ENCODE measurements at places on chromosomes 7 and 10. TPM values are rescaled to one million over a fixed set of nuclear protein-coding genes. Genes with fewer than 3 reads are reported as not detected.
A peak's percentile ranks its signal among the peaks of the same experiment; 100 is the strongest.

DNA sequence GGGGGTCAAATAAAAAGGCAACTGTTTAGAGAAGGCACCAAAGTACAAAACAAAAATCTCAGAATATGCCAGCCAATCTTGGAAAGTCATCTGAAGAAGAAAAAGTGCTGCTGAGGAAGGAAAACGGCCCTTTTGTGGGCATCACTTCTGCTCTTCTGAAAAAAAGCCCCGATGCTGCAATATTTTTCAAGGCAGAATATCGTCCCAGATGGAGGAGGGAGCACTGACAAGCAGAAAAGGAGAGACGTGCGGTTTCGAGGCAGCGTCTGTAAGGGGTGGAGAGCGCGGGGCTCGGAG, 959 bp upstream of the ATRNL1 start:
- DNase-seq, result no peak

- DNase-seq, result peak; percentile 60
Measured at GRCh38 chr10:70492786-70493659, 14.5 kb downstream of the PALD1 start.

- no peak for DNase-seq
Measured at GRCh38 chr10:116613471-116613870, 7.3 kb upstream of the PNLIPRP2 start.

Gene TAS2R38
- not detected for total RNA-seq

- no peak for DNase-seq
Measured at GRCh38 chr10:50636618-50637579, 13.1 kb upstream of the SGMS1 start.

GRCh38 chr7:25261545-25262140, 33.4 kb upstream of the NPVF start:
- no peak for DNase-seq

GRCh38 chr10:96540240-96540639, 26.5 kb upstream of the TLL2 start:
- DNase-seq, result no peak

DNA sequence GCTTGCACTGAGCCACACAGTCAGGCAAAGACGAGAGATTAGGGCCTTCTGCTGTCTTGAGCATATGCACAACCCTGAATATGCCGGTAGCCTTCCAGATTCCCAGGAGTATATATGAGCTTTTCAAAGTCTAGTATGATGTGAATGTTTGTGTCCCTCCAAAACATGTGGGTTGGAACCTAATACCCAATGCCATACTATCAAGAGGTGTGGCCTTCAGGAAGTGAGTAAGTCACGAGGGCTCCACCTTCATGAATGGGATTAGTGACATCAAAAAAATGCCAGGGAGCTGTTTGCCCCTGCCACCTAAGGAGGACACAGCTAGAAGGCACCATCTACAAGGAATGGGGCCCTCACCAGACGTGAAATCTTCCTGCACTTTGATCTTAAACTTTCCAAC, 105.2 kb downstream of the CH25H start:
- peak; percentile 12 for DNase-seq

DNA sequence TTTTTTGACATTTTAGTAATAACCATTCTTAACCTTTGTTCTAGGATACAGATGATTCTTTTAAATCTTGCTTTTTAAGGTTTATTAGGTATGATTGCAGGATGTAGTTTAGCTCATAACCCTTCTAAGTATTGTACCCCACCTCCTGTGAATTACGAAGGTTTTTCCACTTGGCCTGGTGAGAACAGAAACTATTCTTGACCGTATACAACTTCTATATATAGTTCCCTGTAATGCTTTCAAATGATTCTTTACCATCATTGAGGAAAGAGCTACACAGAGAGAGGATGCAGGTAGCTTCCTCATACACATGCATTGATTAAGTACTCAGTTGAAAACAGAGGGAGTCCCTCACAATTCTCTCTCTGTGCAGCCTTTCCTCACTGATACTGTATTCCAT, 86.3 kb downstream of the PALS2 start:
- DNase-seq, result no peak

GRCh38 chr10:27601503-27601902, 97.4 kb downstream of the RAB18 start:
- no peak for DNase-seq

Gene TLX1
- total RNA-seq, result not detected

- DNase-seq, result no peak
Measured at GRCh38 chr7:4549681-4550080, 132.4 kb upstream of the FOXK1 start.

DNA sequence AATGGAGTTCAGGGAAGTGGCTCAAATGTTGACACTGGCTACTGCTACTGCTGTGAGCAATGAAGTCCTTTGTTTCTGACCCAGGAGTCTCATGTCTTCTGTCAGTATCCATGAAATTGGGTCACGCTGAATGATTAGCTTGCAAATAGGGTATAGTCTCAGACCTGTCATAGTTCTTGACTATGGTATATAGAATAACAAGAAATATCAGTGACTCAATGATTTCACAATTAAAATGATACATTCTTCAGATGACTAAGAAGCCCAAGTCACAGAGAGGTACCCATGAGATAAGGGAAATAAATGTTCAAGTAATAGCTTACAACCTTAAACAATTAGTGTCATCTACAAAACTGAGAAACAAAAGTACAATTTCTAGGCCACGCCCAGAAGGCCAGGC, 89.3 kb downstream of the LYZL2 start:
- no peak for DNase-seq

Gene LIPA
- total RNA-seq, result 54.4 TPM

- no peak for DNase-seq
Measured at GRCh38 chr7:101567230-101567629, 61.9 kb downstream of the MYL10 start.

GRCh38 chr7:144854839-144855424, 19.1 kb upstream of the TPK1 start:
- peak; percentile 53 for DNase-seq

DNA sequence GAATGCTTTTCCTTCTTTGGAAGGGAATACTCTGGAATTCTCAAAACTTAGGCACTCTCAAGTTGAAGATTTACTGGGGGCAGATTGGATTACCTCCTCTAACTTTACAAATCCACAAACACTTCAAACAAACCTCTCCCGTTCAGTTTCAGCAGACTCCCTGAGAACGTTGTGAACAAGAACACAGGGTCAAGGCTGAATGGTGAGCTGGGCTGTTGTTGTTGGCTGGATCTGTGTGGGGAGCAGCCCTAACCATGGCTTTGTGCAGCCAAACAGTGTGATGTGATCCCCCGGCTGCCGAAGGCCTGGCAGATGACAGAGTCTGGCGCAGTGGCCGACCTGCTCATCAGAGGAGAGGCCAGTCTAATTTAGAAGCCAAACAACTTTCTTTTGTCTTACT, 93.1 kb downstream of the BMPER start:
- DNase-seq, result no peak

Gene ANKRD1
- total RNA-seq, result 3.5 TPM

Gene OR2A1
- not detected for total RNA-seq

DNA sequence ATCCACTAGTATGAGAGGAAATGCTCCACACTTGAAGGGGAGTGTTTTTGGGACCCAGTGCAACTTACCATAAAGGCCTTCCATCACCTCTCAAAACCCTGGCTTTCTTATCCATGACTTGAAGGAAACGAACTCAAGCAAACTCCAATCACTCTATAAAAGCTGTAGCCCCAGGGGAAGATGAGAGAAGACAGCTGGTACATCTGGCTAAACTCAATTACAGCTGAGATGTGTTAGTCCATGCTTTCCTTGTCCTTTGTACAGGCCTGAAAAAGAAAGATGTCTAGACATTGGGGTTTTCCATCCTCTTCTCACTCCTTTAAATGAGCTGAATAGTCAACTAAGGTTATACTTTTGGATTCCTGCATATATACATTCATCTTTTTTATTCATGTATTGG, 89.5 kb upstream of the ANKRD30A start:
- no peak for DNase-seq

Gene HHEX
- 3.2 TPM for total RNA-seq

GRCh38 chr10:74824184-74824899, 2.1 kb upstream of the KAT6B start:
- no peak for DNase-seq

Gene DNAH11
- total RNA-seq, result 5.2 TPM

GRCh38 chr7:156764016-156764669, 123.6 kb downstream of the RNF32 start:
- peak; percentile 70 for DNase-seq

Gene CYP2C19
- total RNA-seq, result not detected

Gene VAX1
- 0.98 TPM for total RNA-seq

DNA sequence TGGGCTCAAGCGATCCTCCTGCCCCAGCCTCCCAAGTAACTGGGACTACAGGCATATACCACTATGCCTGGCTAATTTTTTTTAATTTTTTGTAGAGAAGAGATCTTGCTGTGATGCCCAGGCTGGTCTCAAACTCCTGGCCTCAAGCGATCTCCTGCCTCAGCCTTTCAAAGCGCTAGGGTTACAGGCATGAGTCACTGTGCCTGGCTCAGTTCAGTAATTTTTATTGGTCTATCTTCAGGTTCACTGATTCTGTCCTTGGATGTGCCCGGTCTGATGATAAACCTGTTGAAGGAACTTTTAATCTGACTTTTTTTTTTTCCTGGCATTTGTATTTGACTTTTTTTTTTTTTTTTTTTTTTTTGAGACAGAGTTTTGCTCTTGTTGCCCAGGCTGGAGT, 40.1 kb upstream of the STRIP2 start:
- peak; percentile 34 for DNase-seq

Gene MRC1
- total RNA-seq, result not detected

Gene GIMAP1
- not detected for total RNA-seq

DNA sequence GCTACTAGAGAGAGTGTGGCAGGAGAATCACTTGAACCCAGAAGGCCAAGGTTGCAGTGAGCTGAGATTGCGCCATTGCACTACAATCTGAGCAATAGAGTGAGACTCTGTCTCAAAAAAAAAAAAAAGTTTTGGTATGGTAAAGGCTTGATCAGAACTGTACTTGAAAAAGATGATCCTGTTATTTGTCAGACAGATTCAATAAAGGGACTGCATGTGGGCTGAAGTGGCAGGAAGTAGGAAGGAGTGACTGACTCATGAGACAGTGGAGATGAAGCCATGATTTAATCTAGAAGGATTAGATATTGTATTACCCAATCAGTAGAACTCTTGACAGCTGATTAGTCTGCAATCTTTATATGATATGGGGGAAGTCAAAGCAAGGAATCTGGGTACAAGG, 2.7 kb upstream of the TMEM254 start:
- peak; percentile 88 for DNase-seq

DNA sequence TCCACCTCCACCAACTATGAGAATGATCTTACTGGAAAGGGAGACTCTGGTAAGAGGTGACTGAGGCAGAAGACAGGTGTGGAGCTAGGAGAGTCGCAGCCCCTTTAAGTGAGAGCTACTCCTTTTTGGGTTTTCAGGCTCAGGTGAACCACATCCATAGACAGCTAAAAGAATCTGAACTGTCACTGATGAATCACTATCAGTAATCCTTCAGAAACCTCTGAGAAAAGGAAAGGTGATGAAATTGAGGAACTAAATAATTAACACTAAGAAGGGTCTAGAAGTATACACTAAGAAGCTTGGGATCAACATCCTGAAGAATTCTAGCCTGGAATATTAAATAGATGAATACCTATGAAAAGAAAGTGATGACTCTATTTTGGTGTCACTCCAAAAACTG, 83.0 kb downstream of the SORBS1 start:
- DNase-seq, result no peak

GRCh38 chr7:155741082-155741481, 71.2 kb downstream of the SHH start:
- no peak for DNase-seq

GRCh38 chr7:1385809-1386622, 73.3 kb downstream of the MICALL2 start:
- no peak for DNase-seq

Gene MMP21
- total RNA-seq, result not detected

DNA sequence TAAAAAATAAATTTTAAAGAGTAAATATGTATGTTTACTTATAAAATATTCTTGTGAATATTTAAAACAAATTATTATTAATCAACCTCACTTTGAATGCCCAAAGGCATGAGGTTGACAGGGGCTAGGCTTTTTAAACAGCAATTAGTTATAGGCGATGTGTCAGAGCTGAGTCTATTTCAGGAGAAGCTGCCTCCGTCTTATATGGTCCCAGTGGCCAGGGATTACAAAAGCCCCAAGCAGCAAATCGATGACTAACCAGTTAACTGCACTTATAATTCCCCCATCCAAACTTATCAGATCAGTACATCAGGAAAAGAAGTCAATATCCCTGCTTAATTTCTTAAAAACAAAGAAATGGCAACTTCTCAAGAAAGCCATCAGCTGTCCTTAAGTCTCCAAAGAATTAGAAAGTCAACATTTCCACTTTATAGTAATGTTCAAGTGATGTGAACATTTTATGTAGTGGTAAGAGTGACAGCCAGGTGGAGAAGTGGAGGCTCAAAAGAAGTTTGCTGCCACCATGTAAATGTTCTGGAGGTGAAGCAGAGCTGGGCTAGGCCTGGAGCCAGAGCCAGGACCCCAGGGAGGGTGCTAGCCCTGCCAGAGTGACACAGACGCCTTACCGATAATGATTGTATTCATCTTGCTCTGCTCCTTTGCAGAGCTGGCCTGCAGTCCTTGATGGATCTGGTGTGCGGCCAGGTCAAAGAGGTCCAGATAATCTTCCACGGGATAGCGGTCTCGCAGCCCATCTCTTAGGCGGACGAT, 51.5 kb downstream of the CHST15 start:
- DNase-seq, result no peak

GRCh38 chr10:5892007-5892406, 2.0 kb downstream of the FBH1 start:
- no peak for DNase-seq

DNA sequence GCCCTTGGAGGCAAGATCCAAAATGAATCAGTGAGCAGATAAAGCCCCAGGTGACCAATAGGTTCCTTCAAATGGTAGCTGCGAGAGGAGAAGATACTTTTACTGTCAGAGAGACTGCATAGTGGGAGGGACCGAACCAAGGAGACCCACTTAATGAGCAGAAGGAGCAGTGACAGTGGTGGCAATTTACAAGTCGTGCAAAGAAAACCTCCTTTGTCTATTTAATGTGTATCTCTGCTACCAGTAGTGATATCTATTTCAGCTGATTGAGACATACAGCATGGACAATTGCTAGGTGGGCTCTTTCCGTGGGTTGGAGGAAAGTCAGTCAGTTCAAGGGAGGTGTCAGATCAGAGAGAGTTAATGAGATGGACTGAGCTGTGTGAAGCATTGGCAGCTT, 480.4 kb downstream of the GATA3 start:
- no peak for DNase-seq

- DNase-seq, result no peak
Measured at GRCh38 chr10:86099542-86100334, 266.9 kb downstream of the GRID1 start.

Gene GJD4
- total RNA-seq, result 0.33 TPM

Gene GIMAP4
- not detected for total RNA-seq

GRCh38 chr10:113917636-113918035, 63.2 kb downstream of the NHLRC2 start:
- DNase-seq, result no peak

Measured in PC-3 (cell line).